ENCODE measurements at places on chromosomes 6 and 20.

- no peak for DNase-seq
Observed at GRCh38 chr6:49915035-49915434, 48.7 kb upstream of the CRISP1 start.

DNA sequence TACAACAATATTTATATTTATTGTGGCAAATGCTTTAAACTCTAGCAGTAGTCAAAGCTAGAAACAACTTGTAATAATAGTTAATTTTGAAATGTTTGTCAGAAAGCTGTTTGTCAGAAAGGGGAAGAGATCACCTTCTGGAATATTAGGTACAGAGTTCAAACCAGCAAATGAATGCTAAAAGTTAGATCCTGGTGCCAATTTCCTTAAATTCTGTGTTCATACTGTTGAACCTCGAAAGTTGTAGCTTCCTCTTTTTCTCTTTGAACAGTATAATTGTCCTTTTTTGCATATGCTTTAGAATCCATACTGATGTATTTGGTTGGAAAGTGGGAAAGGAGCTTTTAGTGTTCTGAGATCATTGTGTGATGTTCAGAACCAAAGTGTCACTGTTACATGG lies 22.4 kb downstream of the ITCH start:
- no peak for DNase-seq

- no peak for DNase-seq
Observed at GRCh38 chr6:113856375-113856624, 845 bp upstream of the MARCKS start.

DNA sequence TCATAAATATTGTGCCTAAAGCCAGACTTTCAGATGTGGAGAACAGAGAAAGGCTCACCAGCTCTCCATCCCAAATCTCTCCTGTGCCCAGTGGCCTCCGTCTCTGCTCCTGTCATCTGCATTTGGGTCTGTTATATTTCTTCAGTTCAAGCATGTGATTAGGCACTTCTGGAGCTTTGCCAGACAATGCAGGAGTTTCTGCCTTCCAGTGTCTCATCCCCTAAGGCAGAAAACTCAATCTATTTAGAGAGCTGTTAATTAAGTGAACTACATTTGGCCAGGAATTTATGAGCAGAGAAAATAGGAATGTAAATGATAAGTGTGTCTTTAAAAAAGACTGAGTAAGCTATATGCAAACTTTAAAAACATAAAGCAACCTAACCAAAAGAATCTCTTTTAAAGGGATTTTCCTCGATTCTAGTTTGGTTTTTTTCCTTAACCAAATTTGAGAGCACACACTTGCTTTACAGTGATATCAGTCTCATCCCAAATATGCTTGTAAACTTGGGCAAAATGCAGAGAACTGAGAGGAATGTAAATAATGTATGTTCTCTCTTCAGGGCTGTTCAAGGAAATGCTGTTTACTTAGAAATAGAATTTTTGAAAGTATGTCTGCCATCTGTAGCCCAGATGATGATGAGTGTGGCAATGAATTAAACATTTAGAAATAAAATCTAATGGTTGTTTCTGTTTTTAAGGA lies 113.9 kb downstream of the ELOVL4 start:
- no peak for DNase-seq

- DNase-seq, result no peak
Observed at GRCh38 chr6:11497881-11498280, 39.7 kb upstream of the TMEM170B start.

GRCh38 chr6:112603726-112604125 lies 256.6 kb downstream of the RFPL4B start:
- no peak for DNase-seq

DNA sequence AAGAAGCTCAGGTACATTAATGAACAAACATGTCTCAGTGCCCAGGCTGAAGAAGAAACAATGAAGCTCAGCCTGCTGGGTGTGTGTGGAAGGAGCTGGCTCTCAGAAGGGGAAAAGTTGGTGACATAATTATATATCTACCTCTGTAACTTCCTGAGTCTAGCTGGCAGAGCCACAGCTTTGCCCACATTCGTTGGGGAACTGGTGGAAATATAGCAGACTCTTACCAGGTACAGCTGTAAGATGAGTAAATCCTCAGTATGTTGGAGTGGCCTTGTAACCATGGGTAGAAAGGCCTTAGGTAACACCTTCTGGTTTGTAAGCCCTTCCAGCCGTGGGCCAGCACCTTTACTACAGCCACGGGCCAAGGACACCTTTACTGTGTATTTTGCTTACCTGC lies 29.9 kb upstream of the PNRC1 start:
- no peak for DNase-seq
